Chondrocyte (in vitro differentiated cells): ENCODE measurements at places on chromosomes 6 and 20.

- DNase-seq, result peak; percentile 74
Observed at GRCh38 chr6:35496841-35497570, at the start of gene TEAD3. Gene TEAD3, minus strand, starts transcription at chr6:35497079.

DNA sequence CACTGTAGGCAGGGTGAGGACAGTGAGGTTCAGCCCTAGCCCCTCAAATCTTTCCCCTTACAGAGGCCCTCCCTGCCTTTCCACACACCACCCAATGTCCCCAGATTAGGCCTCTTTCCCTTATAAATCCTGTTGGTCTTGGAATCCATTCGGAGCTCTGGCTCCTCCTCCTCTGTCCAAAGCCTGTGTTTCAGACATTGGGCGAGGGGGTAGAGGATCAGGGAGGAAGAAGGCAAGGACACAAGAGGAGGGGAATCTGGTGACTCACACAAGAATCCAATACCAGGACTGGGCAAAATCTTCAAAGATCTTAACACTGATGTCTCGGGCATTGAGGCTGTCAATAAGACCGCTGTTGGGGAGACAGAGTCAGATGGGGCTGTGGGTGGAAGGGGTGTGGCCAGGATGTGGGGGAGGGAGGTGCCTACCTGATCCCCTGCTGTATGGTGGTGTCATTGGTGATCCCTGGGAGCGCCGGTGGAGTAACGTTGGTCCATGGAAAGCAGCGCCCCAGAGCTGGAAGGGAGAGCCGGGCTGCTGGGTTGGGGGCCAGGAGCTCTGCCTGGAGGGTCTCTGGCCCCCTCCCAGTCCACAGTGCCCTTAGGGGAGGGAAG lies 7.6 kb downstream of the SLC44A4 start:
- DNase-seq, result no peak

DNA sequence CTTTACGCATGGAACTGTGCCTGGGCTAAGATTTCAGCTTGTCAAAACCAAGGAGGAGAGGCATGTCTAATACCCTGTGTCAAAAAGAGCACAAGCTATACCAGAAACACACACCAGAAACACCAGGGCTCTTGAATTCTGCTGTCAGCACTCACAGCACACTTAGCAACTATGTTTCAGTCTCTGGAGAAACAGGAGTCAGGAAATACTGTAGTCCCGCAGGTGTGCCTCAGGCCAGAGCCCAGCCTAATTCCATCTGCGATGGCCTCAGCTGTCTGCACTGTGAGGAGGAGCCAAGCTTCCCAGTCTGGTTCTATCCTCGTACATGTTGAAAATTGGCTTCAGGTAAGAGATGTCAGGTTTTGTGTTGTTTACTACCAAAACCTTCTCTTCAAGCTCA lies 31.6 kb downstream of the MTRES1 start:
- no peak for DNase-seq

DNA sequence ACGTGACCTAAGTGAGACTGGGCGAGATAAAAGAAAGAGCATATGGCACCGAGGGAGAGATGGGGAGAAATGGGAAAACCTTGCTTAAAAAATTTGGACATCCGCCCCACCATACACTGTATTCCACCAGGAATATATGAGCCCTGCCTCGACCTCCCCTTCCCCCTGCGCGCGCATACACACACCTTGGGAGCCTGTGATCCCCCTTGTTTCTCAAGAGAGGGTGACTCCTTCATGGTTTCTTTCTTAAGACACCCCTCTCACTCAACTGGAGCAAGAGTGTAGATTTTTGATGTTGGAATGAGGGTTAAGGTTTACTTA lies 480 bp downstream of the ABCF1 start:
- no peak for DNase-seq

DNA sequence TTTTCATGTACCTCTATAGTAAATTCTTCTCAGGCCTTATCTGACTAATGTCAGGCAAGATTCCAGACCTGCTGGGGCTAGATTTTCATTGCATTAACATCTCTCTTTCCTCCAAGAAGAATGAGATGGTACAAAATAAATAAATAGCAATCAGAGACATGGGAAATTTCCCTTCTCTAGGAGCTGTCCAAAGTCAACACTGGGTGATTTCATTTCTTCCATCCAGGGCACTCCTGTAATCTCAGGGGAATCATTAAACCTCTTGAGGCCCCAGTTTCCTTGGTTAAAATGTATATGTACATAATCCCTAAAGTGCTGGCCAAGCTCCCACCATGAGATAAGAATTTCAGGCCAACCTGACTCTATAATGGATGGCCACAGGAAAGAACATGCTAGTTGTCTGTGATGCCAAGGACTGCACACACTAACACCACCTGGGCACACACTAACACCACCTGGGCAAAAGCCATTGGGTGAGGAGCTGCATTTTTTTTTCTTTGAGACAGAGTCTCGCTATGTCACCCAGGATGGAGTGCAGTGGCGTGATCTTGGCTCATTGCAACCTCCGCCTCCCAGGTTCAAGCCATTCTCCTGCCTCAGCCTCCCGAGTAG lies 912 bp downstream of the IL17F start:
- DNase-seq, result no peak

DNA sequence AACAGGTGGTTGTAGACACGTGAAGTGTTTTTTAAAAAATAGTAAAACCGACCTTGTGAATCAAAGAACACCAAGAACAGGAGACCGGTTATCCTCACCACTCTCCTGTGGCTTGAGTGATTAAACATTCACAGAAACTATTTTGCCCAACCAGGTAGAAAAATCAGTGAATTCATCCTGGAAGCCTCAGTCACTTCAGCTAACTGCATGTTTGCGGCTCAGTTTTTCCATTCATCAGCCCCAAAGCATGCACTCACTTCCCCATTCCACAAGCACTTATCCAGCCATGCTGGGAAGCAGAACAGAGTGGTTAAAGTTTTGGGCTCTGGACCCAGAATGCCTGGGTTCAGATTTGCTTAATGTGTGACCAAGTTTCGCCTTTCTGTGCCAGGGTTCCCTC lies 2.4 kb downstream of the LRRN4 start:
- no peak for DNase-seq

DNA sequence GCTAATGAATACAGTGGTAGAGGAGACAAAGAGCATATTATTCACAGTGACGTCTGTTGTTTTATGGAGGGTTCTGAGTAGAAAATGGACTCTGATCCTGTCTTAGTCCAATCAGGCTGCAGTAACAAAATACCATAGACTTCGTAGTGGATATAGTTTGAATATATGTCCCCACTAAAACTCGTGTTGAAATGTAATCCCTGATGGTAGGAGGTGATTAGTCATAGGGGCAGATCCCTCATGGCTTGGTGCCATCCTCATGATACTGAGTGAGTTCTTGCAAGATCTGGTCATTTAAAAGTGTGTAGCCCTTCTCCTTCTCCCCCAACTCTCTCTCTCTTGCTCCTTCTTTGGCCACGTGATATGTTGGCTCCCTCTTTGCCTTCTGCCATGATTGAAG lies 82.5 kb downstream of the CD83 start:
- no peak for DNase-seq

- DNase-seq, result no peak
Observed at GRCh38 chr6:75206576-75207342, 906 bp upstream of the COL12A1 start.

- no peak for DNase-seq
Observed at GRCh38 chr6:28794175-28795002, 129.4 kb downstream of the TRIM27 start.

GRCh38 chr20:42894483-42894882 lies 295.2 kb downstream of the PTPRT start:
- no peak for DNase-seq

GRCh38 chr20:6870559-6870958 lies 103.1 kb downstream of the BMP2 start:
- no peak for DNase-seq

- no peak for DNase-seq
Observed at GRCh38 chr6:31541059-31541657, 645 bp downstream of the DDX39B start.

DNA sequence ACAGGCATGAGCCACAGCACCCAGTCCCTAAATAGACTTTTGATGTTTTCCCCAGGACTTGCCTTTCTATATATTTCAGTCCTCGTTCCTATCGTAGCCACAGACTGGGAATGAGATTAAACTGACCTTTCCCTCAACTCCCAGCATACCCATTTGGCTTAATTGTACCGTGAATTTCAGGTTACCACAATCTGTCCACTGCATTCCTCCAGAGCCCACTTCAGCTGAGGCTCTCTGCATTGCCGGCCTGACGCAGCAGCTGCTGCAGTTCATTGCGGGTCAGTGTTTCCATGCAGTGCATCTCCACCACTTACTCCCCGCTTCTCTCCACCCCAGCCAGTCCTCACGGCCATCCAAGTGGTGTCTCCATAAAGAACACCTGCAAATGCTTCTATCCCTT lies 103.1 kb upstream of the RIN2 start:
- DNase-seq, result no peak

DNA sequence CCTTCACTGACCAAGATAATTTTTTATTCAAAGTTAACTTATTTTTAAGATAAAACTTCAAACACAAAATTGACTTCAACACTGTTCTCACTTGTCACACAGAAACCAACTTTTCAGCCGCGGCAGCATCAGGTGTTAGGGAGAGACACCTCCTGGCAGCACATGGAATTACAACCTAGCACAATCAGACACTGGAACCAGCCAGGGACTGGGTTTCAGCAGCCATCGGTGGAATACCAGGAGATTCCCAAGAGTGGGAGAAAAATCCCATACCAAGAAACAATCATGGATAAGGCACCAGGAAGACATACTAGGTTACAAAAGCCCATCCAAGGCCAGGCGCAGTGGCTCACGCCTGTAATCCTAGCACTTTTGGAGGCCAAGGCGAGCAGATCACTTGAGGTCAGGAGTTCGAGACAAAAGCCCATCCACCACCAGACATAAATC lies 70.0 kb downstream of the SNX5 start:
- no peak for DNase-seq

GRCh38 chr6:39471954-39472659 lies 149.6 kb upstream of the KCNK16 start:
- no peak for DNase-seq
